Transverse colon (tissue), 4 donors: ENCODE measurements at places on chromosomes 5 and 9.

- no peak overlapping the region for H3K4me3 ChIP-seq
- DNase-seq = no peak
- no peaks in the 10 kb centered on the region for H3K36me3 ChIP-seq
Observed at GRCh38 chr5:38666668-38667498, 110.4 kb upstream of the LIFR start.

DNA sequence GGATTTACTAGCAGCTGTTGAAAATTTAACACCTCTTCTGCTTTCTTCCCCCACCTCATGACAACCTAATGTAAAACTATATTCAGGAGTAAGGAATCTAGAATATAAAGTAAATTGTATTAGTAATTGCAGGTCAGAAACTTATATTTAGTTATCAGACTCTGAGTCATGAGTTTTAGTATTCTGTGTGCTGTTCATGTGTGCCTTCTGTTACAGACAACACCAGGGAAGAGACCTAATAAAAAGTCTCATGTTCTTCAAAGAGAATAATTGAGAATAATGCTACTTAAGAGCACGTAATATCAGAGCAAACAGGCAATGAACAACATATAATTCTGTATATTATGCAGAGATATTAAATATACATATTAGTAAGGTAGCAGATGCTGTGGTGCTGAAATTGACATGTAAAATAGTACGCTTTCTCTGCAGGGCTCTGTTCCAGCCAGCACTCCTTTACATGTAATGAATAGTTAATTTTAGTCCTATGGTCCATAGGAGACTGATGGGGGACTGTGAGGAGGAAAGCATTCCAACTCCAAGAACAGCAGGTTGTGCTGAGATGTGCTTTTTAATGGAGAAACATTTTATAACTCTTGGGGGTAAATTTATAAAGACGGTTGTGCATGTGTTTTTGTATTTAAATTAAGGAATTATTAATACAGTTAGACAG, 106.4 kb downstream of the ZSWIM6 start:
- peaks cover 12% of the 10 kb centered on the region for H3K4me1 ChIP-seq
- H3K4me3 ChIP-seq = no peak overlapping the region
- H3K36me3 ChIP-seq = no peaks in the 10 kb centered on the region
- no peak for DNase-seq
- H3K27me3 ChIP-seq = no peaks in the 10 kb centered on the region

DNA sequence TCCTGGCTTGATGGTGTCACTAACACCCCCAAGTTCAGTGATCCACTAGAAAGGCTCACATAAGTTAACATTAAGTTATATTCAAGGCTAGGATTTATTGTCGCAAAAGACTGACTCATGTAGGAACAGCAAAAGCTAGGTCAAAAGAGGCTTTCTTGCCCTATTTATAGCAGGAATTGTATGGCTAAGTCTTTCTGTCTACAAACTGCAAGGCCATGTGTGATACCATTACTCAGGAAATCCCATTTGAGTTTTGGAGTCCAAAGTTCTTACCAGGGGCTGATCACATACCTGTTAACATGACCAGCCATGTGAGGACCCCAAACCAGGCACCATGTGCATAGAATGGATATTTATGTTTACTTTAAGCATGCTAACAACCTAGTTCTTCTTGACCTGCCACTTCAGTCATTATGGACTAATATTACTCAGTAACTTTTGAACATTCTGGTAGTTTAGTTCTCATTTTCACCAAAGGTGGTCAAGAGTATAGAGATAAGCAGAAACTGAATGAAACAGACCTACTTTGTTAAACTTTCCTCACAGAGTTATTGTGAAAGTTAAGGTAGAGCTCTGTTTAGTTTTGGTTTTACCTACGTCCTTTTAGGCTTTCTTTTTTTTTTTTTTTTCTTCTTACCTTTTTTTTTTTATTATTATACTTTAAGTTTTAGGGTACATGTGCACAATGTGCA, 281.1 kb downstream of the FER start:
- no peaks in the 10 kb centered on the region for H3K27me3 ChIP-seq
- no peak for DNase-seq
- no peaks in the 10 kb centered on the region for H3K4me1 ChIP-seq
- no peaks in the 10 kb centered on the region for H3K36me3 ChIP-seq

DNA sequence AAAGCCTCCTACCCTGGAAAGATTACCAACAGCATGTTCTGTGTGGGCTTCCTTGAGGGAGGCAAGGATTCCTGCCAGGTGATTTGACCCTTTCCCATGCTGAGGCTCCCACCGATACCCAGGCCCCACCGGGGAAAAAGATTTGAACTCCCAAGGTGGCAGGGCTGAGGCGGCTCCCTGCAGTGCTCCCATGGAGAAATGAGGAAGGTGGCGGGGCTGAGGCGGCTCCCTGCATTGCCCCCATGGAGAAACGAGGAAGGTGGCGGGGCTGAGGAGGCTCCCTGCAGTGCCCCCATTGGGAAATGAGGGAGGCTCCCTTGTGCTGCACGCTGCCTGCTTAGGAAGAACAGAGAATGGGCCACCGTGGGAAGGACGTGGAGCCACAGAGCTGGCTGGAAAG, 3.2 kb downstream of the PRSS3 start:
- no peak overlapping the region for H3K27ac ChIP-seq
- no peak overlapping the region for H3K4me3 ChIP-seq
- H3K36me3 ChIP-seq = no peaks in the 10 kb centered on the region

GRCh38 chr5:144122641-144123040, 47.8 kb downstream of the YIPF5 start:
- no peaks in the 10 kb centered on the region for H3K4me1 ChIP-seq
- no peaks in the 10 kb centered on the region for H3K36me3 ChIP-seq
- DNase-seq = no peak

- H3K36me3 ChIP-seq = no peaks in the 10 kb centered on the region
- peak overlapping the region; percentile 21 for H3K27ac ChIP-seq
- no peak overlapping the region for H3K4me3 ChIP-seq
- peaks cover 31% of the 10 kb centered on the region for H3K4me1 ChIP-seq
- no peaks in the 10 kb centered on the region for H3K27me3 ChIP-seq
Observed at GRCh38 chr5:142296914-142297417, 27.9 kb downstream of the SPRY4 start.

DNA sequence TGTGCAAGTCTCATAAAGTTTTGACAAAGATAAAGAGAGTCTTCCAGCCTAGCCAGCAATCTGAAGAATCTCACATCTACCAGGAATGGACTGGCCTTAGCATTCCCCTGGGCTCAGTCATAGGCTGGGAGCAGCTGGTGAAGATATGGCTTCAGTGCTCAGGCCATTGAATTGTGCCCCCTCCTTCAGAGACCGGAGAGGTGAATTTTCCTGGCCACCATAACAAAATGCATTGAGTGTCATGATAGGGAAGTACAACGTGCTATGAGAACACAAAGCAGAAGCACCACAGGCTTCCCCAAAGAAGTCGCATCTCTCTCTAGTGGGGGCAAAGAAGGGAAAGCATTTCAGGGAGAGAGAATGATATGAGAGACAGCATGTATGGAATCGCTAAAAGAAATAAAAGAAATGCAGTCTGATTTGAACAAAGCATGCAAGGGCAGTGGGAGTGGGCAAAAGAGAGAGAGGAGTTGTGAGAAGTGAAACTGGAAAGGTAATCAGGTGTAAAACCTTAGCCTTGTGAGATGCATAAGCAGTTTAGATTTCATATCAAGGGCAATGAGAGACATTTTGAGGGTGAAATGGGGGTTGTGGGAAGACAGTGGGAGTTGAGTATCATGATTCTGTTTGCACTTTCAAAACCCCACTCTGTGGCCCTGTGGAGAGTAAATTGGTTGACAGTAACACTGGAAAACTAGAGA, 57.1 kb upstream of the NMUR2 start:
- H3K4me1 ChIP-seq = no peaks in the 10 kb centered on the region
- no peak overlapping the region for H3K4me3 ChIP-seq
- no peak overlapping the region for H3K27ac ChIP-seq
- H3K27me3 ChIP-seq = no peaks in the 10 kb centered on the region
- no peak for DNase-seq
